ENCODE measurements at places on chromosomes 3 and 15.

- DNase-seq = no peak
These were observed 57.5 kb upstream of the TRA2B start for GRCh38 chr3:185995352-185995751.

DNA sequence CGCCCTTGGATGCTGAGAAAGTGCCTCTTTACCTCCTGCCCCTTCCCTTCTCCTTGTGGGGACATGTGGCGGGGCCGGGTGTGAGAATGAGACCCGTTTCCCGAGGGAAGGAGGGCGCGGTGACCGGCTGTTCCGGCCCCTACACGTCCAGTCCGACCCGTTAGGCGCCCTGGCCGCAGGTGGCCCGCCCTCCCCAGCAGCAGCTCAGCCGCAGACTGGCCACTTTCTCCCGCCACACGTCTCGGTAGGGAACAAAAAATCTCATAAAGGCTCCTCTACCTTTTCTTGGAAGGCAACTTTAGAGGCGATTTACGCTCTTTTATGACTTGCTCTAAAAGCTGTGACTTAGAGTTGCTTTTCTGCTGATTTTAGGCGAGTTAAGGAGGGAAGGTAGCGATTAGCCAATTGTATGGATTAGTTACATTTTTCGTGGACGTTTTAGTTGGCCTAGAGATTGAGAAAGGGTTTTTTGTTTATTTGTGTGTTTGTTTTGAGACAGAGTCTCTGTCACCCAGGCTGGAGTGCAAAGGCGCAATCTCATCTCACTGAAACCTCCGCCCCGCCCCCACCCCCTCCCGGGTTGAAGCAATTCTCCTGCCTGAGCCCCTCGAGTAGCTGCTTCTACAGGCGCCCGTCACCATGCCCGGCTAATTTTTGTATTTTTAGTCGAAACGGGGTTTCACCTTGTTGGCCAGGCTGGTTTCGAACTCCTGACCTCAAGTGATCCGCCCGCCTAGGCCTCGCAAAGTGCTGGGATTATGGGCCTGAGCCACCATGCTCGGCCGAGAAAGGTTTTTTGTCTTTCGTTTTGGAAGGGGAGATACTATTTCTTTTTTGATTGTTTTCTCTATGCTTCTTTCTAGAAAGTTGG, 8.3 kb upstream of the PGPEP1L start:
- no peak for DNase-seq

DNA sequence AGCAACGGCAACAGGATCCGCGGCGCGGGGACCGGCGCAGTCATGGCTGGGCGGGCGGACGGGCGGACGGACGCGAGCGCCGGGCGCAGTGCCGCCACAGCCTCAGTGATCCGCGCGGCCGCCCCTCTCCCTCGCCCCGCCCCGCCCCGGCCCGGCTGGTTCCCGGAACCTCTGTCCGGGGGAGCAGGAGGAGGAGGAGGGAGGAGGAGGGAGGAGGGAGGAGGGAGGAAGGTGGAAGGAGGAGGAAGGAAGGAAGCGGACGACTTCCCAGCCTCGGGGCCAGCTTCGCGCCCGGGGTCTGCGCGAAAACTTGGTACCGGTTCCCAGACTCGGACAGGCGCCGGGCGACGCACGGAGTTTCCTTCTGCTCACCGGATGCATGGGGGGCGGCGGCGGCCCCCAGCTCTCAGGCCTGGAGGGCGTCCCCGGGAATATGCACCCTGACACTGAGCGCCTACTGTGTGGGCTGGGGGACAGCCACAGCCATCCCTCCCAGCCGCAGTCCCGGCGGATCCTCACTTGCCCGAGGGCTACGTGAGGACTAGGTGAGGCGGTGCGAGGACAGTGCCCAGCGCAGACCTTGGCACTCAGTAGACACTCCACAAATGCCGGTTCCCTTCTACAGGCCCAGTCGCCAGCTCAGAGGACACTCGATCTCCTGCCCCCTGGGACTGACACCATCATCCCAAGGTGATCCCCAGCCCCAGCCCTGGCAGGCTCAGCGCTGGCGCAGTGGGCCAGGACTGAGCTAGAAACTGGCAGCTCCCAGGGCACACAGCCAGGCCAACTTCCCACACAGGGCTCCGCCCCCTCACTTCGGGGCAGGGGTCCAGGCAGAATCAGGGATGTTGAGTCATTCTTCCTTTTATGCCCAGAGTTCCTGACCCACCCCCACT, at the start of gene SHISA5:
Gene SHISA5 (minus strand): TSS at position 124 of the 896 bp plus-strand sequence. CDS start 80 bp downstream, at position 44.
- peak; percentile 62 for DNase-seq

- no peak for DNase-seq
These were observed 73.4 kb downstream of the ULK4 start for GRCh38 chr3:41888368-41889076.

DNA sequence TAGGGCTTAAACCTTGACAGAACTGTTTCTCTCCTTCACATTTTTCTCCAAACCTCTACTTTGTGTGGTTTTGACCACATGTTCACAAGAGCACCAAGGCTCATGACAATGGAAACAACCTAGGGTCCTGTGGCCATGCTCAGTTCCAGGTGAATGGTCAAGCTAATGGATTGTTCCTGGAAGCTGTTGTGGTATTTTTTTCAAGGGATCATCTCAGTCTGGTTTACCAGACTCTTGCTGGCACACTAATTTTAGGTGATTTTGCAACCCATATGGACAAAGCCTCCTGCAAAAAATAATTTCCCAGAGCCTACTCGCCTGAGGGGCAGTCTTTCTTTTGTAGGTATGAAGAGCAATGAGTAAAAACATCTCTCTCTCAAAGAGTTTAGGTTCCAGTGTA, 67.2 kb downstream of the LSAMP start:
- no peak for DNase-seq

DNA sequence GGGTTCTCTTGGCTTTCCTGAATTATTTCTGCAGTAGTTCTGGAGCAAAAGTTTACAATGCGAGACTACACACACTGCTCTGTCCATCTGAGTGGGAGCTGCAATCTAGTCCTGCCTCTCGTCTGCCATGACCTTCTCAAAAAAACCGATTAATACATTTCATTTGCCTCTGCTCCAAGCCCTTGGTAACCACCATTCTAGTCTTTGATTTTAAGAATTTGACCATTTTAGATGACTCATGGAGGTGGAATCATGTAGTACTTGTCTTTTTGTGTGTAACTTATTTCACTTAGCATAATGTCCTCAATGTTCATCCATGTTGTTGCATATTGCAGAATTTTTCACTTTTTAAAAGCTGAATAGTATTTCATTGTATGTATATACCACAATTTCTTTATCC, 356.9 kb downstream of the SV2B start:
- no peak for DNase-seq

GRCh38 chr3:183377307-183377959, 51.0 kb downstream of the MCF2L2 start:
- DNase-seq = no peak

DNA sequence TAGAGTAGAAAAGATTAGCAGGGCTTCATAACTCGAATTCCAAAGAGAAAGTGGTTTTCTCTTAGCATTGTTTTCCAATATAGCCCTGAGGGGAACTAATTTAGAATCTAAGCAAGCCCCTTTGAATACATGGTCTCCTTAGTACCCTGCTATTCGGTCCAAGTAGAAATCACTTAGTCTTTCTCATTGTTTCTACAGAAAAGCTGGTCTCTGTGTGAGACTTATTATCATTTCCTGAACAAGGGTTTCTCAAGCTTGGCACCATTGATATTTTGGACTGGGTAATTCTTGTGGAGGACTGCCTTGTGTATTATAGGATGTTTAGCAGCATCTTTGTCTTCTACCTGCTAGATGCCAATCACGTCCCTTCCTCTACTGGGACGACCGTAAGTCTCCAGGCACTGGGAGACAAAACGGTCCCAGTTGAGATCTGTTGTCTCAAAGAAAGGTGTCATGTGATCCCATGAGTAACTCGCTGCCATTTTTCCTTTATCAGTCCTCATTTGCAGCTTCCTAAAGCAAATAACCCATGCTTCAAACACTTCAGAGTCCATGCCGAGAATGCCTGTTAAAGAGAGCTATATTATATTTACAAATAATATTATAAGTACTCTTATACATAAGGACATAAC, 230.7 kb upstream of the SLCO3A1 start:
- DNase-seq = no peak
